ENCODE measurements at places on chromosomes 7 and 10. TPM values are rescaled to one million over a fixed set of nuclear protein-coding genes. Genes with fewer than 3 reads are reported as not detected.

The PTN gene
- total RNA-seq, result 7.2 TPM

The MPP7 gene
- 4.0 TPM for total RNA-seq

The TMEM176A gene
- total RNA-seq, result 62.4 TPM

The PPA1 gene
- total RNA-seq, result 148 TPM

The ABCB1 gene
- 22.9 TPM for total RNA-seq

The OR2A12 gene
- not detected for total RNA-seq

The FRG2B gene
- not detected for total RNA-seq
